ENCODE measurements at places on chromosomes 7 and 10.

- no peak for DNase-seq
These were observed 42.9 kb upstream of the CTBP2 start for GRCh38 chr10:125203186-125203800.

GRCh38 chr10:8431511-8431910, 377.0 kb downstream of the GATA3 start:
- DNase-seq, result no peak

DNA sequence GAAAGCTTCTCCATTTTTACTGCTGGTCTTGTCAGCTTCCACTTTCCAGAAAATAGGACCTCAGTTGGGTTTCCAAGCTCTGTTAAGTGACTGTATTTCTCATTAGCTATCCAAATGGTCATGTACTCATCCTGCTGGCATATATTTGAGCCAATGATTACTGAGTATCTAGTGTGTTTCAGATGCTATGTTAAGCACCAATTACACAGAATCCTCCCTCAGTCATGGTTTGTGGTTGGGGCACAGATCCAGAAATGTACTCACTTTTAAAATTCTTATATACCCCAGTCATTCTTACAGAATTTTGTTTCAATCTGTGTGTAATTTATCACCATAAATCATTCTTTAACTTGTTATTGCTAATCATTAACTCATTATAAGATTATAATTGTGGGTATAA, 362.3 kb upstream of the MTPN start:
- no peak for DNase-seq

DNA sequence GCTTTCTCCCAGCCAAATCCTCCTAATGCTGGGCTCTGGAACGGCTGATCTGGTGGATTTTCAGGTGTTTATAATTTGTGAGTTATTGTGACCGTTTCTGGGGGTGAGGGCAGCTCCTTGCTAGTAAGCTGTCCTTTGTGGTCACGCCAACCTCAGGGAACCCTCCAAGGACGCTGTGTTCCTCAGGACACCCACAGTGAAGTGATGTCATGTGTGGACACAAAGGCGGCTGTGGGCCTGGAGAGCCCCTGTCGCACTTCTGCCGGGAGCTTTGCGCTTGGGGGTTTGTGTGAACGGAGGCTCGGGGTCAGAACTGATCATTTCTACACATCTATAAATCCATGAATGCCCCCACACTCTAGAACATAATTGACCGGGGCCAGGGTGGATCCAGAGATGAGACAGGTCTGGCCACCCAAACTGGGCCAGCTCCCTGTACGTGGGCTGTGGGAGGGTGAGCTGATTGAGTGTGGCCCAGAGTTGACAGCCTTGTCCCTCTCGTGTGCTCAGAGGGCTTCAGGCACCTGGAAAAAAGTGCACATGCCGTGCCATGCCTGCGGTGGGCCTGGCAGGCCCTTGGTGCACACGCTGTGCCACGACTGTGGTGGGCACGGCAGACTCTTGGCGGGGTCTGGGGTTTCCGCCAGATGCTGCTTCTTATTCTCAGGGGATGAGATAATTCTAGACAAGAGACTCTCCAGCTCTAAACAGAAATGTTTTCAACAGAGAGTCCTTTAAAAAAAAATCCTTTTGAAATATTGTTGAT, 130.2 kb downstream of the VIPR2 start:
- no peak for DNase-seq

DNA sequence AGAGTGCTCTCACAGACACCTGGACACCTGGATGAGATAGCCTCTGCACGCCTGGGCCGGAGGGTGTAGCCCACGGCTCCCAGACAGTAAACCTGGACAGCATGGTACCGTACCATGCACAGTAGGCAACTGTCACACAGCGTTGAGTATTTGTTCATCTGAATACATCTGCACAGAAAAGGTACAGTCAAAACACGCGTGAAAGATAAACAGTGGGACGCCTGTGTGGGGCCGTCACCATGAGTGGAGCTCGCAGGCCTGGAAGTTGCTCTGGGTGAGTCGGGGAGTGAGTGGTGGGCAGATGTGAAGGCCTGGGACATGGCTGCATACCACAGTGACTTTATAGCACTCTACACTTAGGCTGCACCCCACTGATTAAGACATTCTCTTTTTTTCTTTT, 280.0 kb upstream of the SHH start:
- DNase-seq, result no peak

GRCh38 chr7:22819476-22819875, 3.2 kb downstream of the TOMM7 start:
- DNase-seq, result no peak

- no peak for DNase-seq
These were observed 672 bp downstream of the LFNG start for GRCh38 chr7:2520131-2520760.

- no peak for DNase-seq
These were observed 90.3 kb upstream of the TRIM24 start for GRCh38 chr7:138369797-138370196.

DNA sequence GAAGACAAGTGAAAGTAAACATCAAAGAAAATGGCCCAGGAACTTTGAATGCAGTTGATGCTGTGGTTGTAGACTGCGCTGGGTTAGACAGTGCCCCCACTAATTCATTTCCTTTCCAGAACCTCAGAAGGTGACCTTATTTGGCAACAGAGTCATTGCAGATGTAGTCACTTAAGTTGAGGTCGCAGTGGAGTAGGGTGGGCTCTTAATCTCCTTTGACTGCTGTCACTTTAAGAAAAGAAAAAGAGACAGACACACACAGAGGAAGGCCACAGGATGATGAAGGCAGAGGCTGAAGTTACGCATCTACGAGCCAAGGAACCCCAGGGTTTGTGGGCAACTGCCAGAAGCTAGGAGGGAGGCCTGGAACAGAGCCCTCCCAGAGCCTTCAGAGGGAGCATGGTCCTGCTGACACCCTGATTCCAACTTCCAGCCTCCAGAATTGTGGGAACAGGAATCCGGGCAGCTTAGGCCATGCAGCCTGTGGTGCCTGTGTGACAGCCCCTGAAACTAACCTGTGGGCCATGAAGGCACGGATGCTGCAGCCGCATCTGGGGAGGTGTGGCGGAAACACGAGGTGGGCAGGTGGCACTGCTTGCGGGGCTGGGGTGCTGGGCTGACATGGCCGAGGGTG, 107.6 kb downstream of the PRKAG2 start:
- no peak for DNase-seq

- DNase-seq, result no peak
These were observed 6.5 kb downstream of the SLC13A1 start for GRCh38 chr7:123193235-123193634.

GRCh38 chr7:117069379-117069778, 116.1 kb downstream of the ST7 start:
- DNase-seq, result no peak

DNA sequence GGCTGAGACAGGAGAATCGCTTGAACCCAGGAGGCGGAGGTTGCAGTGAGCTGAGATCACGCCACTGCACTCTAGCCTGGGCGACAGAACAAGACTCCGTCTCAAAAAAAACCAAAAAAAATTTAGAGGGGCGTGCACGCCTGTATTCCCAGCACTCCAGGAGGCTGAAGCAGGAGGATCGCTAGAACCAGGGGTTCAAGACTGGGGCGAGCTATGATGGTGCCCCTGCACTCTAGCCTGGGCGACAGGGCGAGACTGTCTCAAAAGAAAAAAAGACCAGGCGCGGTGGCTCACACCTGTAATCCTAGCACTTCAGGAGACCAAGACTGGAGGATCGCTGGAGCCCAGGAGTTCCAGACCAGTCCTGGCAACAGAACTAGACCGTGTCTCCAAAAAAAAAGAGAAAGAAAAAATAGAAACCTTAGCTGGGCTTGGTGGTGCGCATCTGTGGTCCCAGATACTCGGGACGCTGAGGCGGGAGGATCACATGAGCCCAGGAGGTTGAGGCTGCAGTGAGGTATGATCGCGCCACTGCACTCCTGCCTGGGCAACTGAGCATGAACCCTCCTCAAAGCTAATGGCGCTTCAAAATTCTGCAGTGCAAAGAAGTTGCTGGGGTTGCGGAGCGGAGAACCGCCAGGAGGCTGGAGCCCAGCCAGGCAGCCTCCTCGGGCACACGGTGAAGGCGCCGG, 382 bp upstream of the MBLAC1 start:
- DNase-seq, result no peak

GRCh38 chr10:94370501-94370900, 7.8 kb upstream of the NOC3L start:
- no peak for DNase-seq
